ENCODE measurements at places on chromosomes 1 and 21.

DNA sequence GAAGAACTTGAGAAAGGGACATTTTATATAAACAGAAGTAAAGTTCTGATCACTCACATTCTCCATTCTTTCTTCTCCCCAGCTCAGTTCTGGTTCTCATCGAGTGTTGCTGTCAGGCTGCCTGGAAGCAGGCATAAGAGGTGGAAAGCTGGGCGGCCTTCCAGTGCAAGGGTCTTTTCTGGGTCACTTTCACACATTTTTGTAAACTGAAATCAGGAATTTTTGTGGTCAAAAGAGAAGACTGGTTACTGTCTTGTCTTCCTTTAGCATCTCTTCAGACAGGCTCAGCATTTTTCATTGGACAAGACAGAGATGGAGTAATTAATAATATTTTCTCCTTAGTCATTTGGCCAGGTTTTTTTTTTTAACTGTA lies 93.7 kb downstream of the CTH start:
- DNase-seq: no peak

DNA sequence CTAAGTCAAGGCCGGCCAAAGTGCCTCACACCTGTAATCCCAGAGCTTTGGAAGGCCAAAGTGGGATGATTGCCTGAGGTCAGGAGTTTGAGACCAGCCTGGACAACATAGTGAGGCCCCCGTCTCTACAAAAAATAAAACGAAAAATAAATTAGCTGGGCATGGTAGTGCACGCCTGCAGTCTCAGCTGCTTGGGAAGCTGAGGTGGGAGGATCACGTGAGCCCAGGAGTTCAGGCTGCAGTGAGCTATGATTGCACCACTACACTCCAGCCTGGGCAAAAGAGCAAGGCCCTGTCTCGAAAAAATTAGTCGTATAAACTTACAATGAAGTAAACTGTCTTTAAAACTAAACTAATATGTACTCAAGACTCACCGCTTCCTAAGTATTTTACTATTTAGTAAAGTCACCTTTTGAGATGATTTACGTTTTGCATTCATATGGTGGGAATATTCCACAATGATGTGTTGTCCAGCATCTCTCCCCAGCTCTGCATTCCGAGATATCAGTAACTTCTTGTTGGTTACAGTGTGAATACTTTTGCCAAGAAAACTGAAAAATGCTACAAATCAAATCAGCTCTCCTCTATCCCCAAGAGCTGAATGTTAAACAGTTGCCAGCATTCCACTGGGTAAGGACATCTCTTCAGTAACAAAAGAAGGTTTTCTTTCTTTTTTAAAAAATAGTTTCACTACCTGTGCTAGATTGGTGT lies 84.9 kb upstream of the C21orf91 start:
- no peak for DNase-seq

GRCh38 chr1:173714441-173714758 lies 381 bp upstream of the KLHL20 start:
- no peak for DNase-seq

GRCh38 chr1:145995964-145996432 lies 381 bp downstream of the TXNIP start:
- DNase-seq: no peak

DNA sequence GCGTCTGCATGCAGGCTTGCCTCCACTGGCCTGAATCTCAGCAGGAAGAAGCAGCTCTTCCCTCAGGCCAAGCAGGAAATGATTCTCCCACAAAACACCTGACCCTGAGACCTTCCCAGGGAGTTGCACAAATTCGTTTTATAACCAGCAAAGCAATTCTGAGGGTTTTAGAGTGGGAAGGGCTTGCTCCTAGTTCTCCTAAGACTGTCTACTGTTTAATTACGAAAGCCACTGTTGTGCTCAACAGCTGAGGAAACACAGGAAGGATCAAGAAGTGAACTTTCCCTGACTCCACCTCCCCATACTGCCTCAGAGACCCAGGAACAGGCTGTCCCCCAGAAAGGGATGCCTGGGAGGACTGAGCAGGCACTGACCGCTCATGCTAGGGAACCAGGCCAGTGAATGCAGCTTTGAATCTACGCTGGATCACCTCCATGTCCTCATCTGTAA lies 37.0 kb upstream of the PUM1 start:
- no peak for DNase-seq

DNA sequence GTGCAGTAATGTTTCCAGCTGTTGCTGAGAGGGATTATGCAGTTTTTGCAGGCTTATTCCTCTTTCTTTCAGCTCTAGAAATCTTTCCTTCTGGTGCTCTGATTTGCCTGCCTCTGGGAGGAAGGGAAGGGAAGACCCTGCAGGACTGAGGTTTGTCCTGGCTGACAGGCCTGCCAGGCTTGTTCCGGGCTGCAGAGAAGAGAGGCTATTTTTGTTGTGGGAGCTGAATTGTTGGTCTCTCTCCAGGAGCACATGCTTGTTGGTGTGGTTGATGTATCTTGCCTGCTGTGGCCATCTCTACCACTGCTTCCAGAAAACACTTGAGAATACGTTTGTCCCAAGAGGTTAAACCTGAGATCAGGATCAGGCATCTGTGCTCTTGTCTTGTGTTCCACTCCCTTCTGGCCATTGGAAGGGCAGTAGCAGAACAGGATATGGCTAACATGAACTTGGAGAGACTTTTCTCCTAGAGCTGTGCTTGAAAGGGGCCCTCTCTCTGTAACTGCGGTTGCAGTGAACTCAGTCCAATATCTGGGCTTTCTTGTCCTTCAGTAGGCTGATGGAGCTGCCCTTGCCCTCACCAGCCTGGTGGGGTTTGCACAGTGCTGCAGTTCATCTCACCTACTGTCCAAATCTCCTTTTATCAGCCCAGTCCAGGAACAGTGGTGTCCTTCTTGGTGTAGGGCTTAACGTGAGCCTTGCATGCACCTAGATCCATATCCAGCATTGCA lies 21.5 kb upstream of the SLC25A34 start:
- no peak for DNase-seq

DNA sequence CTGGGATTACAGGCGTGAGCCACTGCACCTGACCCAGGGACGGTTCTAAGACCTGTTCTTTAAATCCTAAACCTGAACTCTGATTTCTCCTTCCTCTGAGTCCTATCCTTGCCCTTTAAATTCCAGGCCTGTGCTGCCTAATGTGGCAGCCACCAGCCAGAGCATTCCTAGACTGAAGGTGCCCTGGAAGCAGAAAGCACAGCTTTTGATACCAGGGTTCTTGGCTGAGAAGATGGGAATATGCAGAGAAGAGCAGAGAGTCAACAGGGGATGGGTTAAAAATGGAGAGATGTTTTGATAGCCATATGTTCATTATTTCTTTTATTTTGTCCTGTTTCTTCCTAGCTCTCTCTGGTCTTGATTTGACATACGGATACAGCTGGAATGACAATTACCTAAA lies 49.7 kb downstream of the RYR2 start:
- no peak for DNase-seq

DNA sequence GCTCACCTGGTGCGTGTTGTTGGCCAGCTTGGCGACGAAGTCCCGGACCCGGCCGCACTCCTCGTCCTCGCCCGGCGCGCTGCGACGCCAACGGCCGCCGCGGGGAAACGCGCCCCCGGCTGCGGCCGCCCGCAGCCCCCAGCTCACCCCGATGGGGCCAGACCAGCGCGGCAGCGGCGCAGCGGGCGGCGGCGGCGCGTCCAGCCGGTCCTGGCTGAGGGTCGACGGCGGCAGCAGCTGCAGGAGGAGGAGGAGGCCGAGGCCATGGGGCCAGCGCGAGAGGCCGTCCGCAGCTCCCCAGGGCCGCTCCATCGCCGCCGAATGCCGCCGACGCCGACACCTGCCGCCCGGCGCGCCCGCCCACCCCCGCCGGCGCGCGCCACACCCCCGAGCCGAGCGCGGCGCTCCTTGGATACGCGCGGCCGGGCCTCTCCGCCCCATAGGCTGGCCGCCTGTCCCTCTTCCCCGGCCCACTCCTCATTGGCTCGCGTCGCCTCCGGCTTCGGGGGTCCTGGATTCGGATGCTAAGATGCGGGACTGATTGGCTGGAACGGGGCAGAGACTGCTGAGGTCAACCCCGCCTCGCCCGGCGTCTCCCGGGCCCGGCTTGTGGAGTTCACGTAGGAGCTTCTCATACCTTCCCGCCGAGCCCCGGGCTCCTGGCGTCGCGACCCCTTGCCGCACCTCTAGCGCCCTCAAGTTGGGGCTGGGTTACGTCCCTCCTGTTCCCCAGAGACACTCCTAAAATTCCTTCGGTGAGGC lies at the start of gene SORT1:
Gene SORT1, minus strand, starts transcription at position 338 of the 762 bp plus-strand sequence. Its CDS starts 26 bp downstream, at position 312.
- DNase-seq: peak; percentile 70

- no peak for DNase-seq
Measured at GRCh38 chr21:39071623-39072214, 111.5 kb downstream of the PSMG1 start.

DNA sequence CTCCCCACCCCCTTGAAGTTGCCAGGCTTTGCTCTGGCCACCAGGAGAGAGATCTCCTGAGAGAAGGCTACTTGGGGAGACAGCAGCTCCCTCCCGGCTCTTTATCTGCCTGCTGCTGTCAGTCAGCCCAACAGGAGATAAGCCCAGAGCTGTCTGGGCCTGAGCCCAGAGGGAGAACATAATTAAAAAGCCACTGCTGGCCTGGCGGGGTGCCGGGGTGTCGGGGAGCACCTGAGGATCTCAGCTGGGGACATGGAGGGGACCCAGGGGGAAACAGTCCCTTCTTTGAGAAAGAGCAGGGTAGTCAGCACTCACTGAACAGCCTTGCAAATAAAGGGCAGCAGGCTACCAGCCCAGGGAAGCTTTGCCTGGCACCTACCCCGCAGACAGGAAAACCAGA lies 17.9 kb downstream of the VWA5B1 start:
- no peak for DNase-seq

DNA sequence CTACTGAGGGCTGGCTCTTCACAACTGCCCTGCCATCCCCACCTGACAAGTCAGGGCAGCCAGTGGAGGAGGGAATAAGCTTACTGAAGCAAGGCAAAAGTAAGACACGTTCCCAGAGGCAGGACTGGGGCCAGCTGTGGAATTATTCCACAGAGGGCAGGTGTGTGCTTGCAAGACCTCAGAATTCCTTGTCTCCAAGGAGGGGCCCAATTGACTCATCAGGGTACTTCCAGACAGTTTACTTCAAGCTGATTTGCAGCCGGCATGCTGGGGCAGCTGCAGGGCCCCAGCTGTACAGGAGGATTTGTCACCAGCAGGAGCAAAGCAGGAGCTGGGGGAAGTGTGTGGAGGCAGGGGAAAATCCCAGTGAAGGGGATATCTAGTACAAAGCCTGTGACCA lies 167.5 kb upstream of the CAMK1G start:
- no peak for DNase-seq

GRCh38 chr1:89454845-89455521 lies 69.6 kb upstream of the LRRC8B start:
- peak; percentile 52 for DNase-seq

DNA sequence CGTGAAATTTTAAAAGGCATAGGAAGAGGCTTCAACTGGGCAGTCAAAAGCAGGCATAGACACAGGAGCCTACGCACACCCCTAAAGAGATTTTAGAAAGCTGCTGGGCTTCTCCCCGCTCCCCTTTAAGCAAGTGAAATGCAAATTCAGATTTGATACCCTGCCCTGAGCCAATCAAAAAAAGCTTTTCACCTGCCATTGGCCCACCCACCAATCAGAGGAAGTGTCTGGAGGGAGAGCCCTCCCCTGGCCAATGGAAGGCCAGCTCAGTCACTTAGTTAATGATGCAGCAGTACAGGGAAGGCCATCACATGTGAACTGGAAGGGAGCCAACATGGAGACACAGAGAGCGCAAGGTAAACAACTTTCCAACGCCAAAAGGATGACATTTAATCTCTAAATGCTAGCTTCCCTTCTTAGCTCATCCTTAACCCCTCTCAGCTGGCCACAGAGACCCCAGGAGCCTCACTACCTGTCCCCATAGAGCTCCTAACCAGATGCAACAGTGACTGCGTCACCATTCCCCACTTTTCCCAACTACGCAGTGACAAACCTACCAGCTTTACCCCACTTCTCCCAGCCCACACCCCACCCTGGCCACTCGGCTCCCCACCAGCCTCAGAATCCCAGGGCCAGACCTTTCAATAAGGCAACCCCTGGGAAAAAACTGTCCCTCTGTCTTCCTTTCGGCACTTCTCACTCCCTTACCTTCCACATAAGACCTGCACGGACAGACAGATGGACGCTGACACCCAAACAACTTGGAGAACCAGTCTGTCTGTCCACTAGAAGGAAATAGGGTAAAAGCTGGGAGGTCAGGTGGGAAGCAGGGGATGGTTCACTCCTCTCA lies 71.0 kb downstream of the CD46 start:
- DNase-seq: peak; percentile 72

- DNase-seq: no peak
Measured at GRCh38 chr21:26842974-26843932, 2.0 kb downstream of the ADAMTS1 start.

- DNase-seq: no peak
Measured at GRCh38 chr1:24939675-24940193, 9.7 kb upstream of the RUNX3 start.

- peak; percentile 78 for DNase-seq
Measured at GRCh38 chr1:207863893-207864535, 46.9 kb downstream of the CD34 start.

GRCh38 chr1:82152356-82153271 lies 351.9 kb downstream of the ADGRL2 start:
- DNase-seq: no peak

DNA sequence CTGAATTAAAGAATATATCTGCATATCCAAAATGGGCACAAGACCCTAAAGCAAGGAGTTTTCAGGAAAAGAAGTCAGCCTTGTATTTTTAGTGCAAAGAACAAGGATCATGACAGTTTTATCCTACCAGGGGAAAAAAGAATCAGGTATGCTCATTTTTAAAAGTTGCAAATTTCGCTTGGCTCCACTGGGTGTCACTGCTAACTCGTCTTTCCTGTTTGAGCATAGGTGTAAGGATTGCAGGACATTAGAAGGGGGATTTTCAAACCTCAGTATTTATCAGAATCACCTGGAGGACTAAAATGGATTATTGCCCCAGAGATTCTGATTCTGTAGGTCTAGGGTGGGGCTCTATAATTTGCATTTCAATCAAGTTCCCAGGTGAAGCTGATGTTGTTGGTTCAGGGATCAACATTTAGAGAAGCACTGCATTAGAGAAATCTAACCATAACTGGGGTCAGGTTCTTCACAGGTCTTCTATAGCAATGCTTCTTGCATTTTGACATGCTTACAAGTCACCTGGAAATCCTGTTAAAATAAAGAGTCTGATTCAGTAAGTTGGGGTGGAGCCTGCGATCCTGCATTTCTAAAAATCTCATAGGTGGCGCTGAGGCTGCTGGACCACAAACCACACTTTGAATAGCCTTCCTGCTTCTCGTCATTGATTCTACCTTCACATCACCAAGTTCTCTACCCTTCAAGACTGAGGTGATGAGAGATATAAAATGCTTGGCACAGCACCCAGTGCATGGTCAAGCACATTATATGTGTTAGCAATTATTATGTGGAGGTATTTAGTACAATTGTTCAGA lies 39.6 kb downstream of the NUF2 start:
- DNase-seq: no peak

- no peak for DNase-seq
Measured at GRCh38 chr1:52191395-52191965, 49.6 kb downstream of the ZFYVE9 start.

GRCh38 chr1:40014812-40015594 lies 25.5 kb upstream of the CAP1 start:
- no peak for DNase-seq

- DNase-seq: no peak
Measured at GRCh38 chr1:211933946-211934714, 101.2 kb downstream of the INTS7 start.
